Hematopoietic multipotent progenitor cell treated with erythropoietin and hydrocortisone succinate and interleukin-3 and kit ligand, for 15 days (in vitro differentiated cells): ENCODE measurements at places on chromosomes 12 and 14.

GRCh38 chr12:115129727-115130126, 445.8 kb upstream of the TBX3 start:
- DNase-seq, result no peak

- DNase-seq, result no peak
Observed at GRCh38 chr12:14275886-14276285, 89.6 kb upstream of the ATF7IP start.

DNA sequence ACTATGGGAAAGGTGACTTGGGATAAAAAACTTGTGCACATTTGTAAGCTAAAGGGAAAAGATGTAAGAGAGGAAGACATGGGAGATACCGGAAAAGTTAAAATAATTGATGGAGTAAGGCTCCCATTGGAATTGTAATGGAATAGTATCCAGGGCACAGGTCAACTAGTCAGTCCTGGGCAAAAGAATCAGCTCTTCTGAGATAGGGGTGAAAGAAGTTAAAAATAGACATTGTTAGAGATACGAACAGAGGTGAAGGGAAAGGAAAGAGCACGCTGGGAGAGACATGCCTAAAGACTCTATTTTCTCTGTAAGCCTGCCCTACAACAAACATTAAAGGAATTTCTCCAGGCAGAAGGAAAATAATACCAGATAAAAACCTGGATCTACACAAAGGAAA, 101.6 kb downstream of the SLC41A2 start:
- no peak for DNase-seq

GRCh38 chr12:104694161-104694560, 237.4 kb downstream of the CHST11 start:
- no peak for DNase-seq

- no peak for DNase-seq
Observed at GRCh38 chr12:40137252-40137651, 31.4 kb upstream of the SLC2A13 start.

GRCh38 chr12:12997734-12998133, 2.3 kb downstream of the HEBP1 start:
- peak; percentile 34 for DNase-seq

- DNase-seq, result no peak
Observed at GRCh38 chr12:115335594-115335993, 651.6 kb upstream of the TBX3 start.

DNA sequence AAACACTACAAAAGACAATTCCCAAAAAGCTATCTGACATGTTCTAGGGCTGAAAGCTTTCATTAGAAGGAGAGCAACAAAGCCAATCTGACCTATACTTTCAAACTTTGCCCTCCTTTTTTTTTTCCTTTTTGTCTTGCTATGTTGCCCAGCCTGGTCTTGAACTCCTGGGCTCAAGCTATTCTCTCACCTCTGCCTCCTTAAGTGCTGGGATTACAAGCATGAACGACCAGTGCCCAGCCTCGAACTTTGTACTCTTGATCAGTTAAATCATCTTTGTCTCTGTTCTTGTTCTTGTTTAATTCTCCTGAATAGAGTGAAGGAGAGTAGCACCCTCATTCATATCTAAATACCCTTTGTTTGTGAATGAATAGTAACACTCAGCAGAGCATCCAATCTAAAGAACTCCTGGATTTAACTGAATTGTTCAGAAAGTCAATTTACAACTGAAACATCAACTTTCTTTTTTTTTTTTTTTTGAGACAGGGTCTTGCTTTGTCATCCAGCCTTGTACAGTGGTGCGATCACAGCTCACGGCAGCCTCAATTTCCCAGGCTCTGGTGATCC, 22.1 kb downstream of the ERP29 start:
- no peak for DNase-seq

GRCh38 chr12:6767353-6768319, 1.5 kb downstream of the PTMS start:
- no peak for DNase-seq

DNA sequence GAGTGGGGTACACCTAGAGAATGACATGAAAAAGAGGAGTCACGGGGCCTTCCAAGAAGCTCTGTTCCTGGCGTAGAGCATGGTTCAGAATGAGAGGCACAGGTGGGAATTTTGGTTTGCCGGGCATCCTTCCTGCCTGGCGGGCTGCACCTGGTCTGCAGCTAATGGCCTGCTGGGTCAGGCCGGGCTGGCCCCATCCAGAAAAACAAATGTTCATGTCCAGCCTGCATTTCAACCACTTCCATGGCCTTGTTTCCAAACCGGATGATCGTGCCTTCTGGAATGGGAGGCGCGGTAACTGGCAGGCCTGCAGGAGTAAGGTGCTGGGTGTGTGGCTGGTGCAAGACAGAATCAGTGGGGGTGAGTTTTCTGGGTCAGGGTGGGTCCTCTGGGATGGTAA, 14.4 kb downstream of the TEAD4 start:
- DNase-seq, result no peak

DNA sequence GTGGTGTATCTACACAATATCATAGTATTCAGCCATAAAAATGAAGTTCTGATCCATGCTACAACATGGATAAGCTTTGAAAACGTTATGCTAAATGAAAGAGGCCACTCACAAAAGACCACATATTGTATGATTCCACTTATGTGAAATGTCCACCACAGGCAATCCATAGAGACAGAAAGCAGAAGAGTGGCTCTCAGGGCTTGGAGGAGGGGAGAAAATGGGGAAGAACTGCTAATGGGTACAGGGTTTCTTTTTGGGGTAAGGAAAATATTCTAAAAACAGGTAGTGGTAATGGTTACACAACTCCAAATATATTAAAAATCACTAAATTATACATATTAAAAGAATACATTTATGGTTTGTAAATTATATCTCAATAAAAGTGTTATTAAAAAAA, 16.5 kb downstream of the SCNN1A start:
- DNase-seq, result no peak

DNA sequence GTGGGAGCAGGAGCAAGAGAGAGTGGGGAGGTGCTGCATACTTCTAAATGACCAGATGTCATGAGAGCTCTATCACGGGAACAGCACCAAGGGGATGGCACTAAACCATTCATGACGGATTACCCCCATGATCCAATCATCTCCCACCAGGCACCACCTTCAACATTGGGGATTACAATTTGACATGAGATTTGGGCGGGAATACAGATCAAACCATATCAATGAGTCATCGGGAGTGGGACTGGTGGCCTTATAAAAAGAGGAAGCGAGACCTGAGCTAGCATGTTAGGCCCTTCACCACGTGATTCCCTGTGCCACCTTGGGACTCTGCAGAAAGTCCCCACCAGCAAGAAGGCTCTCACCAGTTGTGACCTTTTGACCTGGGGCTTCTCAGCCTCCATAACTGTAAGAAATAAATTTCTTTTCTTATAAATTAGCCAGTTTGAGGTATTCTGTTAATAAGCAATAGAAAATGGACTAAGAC, 28.7 kb downstream of the COX8C start:
- no peak for DNase-seq

GRCh38 chr12:72753571-72753970, 481.4 kb downstream of the TRHDE start:
- no peak for DNase-seq

- peak; percentile 24 for DNase-seq
Observed at GRCh38 chr12:7637615-7638014, 28.1 kb downstream of the APOBEC1 start.

DNA sequence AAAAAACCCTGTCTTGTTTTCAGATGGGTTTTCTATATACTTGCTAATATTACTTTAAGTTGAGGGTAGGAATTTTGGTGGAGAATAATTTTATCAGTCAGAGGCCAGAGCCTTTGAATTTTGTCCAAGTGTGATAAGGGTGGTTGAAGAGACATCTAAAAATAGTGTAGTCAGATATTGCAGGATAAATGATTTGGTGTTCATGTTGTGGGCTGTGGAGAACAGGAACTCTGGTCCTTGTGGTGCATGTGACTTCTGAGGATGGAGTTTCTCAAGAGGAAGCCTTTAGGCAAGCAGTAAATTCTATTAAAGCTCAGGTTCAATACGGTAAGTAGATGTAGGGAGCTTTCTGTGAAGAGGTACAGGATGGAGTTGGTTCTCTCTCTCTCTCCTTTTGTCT, 2.8 kb downstream of the ADAM21 start:
- DNase-seq, result no peak

GRCh38 chr12:67694306-67694900, 45.9 kb downstream of the DYRK2 start:
- no peak for DNase-seq

DNA sequence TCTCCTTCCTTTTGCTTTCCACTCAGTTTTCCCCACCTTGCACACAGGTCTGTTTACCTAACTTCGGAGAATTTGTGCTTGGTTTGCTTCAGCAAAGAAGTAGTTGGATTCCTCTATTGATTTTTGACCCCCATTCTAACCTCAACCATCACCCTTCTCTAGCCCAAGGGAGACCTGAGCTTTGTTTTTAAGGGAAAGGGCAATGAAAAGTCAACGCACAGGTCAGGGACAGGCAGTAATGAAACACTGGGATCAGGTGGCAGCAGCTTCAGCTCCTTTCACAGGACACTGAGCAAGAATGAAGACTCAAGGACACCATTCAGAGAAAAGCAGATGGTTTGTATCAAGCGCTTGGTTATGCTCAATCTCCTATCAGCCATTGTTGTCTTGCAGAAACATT, 46.9 kb upstream of the KRR1 start:
- no peak for DNase-seq

DNA sequence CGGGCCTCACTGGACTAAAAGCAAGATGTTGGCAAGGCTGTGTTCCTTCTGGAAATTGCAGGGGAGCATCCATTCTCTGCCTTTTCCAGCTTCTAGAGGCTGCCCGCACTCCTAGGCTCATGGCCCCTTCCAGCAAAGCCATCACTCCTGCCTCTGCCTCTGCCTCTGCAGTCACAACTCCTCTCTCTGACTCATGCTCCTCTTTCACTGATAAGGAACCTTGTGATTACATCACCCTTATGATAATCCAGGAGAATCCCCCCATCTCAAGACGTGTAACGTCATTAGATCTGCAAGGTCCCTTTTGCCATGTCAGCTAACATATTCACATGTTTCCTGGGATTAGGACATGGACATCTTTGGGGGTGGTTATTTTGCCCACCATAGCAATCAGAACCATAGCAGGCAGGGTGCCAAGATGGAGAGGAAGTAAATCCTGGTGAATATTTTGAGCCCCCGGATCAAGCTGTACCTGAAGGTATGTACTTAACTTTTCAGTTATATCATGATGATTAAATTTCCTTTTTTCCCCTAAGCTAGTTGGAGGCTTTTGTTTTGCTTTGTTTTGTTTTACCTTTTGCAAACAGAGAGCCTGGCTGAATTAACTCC, 123.6 kb downstream of the SCARB1 start:
- no peak for DNase-seq

DNA sequence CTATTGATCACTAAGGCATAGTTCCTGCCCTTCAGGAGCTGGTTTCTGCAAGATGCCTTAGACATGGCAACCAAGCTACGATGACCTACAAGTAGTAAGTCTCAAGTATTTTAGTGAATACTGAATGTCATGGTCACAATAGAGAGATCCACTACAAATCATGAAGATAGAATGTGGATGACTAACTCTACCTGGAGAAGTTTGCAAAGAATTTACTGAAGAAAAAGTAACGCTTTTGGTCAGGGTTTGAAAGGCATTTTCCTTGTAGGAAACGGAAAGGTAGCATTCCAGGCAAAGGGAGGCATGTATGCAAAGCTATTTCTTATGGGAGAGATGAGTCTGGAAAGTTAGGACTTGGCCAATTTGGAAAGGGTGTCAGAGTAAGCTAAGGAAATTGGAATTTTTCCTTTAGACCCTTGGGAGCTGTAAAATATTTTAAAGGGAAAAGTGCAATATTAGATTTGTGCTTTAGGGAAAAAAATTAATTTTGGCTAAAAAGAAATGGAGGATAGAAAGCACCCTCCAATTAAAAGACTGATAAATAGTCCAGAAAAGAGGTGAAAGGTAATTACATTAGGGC, 377.5 kb downstream of the EGLN3 start:
- no peak for DNase-seq

DNA sequence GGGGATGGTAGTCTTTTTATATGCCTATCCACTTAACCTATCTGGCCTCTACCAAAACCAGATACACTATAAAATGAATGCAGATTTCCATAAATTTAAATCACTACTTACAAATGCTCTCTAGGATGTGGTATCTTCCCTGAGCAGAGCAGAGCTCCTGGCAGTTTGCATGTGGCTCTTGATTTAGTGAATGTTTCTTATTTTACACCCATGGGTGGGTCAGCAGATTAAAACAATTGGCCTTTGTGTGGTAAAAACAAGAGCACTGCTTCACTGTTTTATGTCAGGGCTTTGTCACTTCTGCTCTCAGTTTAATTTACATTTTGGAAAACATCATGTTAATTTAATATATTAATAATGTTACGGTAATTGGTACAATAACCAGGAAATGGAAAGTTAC, 5.5 kb downstream of the TAS2R19 start:
- no peak for DNase-seq

- DNase-seq, result no peak
Observed at GRCh38 chr12:76080729-76081415, 3.6 kb downstream of the NAP1L1 start.

DNA sequence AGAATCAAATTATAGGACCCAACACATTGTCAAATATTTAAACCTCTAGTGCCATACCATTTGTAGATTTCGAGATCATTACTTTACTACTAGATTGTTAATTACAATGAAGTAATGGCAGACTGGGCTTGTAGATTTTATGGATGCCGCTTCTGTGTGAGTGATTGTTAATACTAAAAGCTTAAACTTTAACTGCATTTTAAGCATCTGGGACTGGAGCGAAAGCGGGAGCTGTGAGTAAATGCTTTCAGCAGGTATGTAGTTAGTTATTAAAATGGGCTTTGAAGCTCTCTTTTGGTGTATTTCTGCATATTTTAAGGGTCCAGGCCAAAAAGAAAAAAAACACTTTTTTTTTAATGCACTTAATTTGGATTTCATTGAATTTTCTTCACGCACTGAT, 519.3 kb downstream of the MED13L start:
- no peak for DNase-seq
